ENCODE measurements at places on chromosomes 5 and 9.

- DNase-seq = no peak
Measured at GRCh38 chr5:54156577-54156976, 153.8 kb downstream of the ARL15 start.

- no peak for DNase-seq
Measured at GRCh38 chr5:72359886-72360285, 39.7 kb downstream of the PTCD2 start.

- no peak for DNase-seq
Measured at GRCh38 chr5:120162321-120162720, 301.8 kb upstream of the PRR16 start.

DNA sequence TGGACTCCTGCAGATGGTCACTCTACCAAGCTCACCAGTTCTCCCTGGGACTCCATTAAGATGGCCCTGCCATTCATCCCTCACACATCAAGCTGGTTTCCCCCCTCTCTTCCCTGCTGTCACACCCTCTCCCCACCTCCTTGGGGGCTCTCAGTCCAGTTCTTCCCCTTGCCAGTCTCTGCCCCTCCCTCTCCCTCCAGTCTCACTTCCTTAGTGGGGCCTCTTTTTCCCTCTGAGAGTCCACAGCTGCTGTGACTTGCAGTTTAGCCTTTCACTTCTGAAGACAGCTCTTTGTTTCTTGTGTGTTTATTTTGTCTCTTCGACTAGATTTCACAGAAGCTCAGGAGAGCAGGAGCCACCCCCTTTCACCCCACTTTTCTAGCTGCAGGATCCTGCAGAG, 10.5 kb downstream of the DOCK2 start:
- DNase-seq = peak; percentile 39

DNA sequence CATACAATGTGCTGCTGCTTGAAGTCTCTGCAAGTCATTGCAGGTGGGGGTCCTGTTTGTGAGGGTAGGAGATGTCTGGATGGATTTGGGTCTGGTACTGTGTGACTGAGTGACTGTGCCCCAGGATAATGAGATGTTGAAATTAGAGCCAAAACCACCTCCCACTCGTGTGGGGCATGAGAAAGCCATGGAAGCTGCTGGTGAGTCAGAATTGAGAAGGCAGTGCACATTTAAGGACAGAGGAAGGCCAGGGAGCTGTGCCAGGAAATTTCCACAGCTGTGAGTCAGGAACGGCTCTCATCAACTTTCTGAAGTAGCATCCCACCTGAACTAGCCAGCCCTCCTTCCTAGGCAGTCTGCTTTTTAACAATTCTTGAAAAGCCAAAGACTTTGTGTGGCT, 229.8 kb downstream of the DRD1 start:
- DNase-seq = no peak

DNA sequence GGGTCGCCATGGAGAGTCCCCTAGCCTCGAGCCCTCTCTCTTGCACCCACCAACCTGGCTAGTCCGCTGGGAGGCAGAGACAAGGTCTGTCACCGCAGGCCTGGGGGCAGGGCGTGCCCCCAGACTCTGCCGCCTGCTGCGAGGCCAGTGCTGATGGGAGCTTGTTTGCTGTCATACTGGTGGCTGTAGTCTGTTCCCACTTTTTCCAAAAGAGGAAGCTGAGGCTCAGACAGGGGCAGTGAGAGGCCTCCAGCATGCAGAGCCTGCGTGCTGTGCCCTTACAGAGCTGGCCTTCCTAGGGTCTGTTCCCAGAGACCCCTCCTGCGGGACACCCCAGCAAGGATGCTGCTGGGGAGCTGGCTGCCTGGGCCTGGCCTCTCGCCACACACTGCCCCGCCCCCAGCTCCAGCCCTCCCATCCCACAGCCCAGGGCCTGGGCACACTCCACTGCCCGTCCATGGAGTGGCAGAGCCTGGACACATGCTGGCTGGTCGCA, 21.0 kb upstream of the SUSD3 start:
- DNase-seq = no peak

- peak; percentile 24 for DNase-seq
Measured at GRCh38 chr5:161544350-161544765, 2.2 kb downstream of the GABRB2 start.

DNA sequence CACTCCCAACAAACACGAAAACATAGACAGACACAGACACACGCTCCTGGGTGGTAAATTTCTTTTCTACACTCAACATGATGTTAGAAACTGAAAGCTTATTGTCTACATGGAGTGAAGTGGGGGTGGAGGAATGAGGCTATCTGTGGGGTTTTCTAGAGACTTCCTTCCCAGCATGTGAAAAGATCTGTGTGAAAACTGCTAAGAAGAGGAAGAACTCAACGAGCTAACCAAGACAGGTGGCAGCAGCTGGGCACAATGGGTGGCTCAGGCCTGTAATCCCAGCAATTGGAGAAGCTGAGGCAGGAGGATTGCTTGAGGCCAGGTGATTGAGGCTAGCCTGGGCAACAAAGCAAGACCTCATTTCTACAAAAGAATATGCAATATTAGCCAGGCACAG, 7.6 kb downstream of the FYB1 start:
- no peak for DNase-seq

GRCh38 chr5:1478271-1479035, 33.2 kb upstream of the SLC6A3 start:
- no peak for DNase-seq

DNA sequence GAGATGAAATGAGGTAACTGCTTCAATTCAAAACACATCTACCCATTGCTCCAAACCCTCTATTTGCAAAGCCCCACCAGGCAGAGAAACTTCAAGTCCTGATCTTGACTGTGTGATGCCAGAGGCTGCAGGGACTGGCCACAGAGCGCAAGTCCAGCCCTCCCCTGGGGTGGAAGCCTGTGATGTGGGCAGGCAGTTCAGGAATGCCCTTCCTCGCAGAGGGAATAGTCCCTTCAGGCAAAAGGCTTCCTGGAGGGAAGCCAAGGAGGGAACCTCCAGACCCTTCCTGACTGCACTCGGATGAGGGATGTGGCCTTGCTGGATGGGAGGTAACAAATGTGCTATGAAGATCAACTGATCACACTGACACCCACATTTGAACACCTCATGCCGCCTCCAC, 131.2 kb downstream of the SLIT3 start:
- no peak for DNase-seq

- DNase-seq = no peak
Measured at GRCh38 chr5:107074996-107075395, 595.7 kb downstream of the EFNA5 start.

DNA sequence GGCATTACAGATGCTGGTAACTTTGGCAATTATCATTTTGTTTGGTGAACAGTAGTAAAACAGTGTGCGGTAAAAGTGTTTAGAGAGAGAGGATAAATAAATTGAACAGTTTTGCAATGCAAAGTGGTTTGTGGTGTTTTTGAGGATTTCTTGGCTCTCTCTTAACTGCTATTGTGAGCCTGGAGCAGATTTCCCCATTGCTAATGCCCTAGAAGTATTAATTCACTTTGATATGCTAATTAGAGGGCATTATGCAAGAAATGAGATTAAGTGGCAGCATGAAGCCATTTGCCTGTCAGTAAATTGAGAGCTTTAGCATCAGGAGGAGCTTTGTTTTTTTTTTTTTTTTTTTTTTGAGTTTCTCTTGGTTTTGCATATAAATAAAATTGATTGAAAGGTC, 8.2 kb downstream of the PBX3 start:
- DNase-seq = no peak

DNA sequence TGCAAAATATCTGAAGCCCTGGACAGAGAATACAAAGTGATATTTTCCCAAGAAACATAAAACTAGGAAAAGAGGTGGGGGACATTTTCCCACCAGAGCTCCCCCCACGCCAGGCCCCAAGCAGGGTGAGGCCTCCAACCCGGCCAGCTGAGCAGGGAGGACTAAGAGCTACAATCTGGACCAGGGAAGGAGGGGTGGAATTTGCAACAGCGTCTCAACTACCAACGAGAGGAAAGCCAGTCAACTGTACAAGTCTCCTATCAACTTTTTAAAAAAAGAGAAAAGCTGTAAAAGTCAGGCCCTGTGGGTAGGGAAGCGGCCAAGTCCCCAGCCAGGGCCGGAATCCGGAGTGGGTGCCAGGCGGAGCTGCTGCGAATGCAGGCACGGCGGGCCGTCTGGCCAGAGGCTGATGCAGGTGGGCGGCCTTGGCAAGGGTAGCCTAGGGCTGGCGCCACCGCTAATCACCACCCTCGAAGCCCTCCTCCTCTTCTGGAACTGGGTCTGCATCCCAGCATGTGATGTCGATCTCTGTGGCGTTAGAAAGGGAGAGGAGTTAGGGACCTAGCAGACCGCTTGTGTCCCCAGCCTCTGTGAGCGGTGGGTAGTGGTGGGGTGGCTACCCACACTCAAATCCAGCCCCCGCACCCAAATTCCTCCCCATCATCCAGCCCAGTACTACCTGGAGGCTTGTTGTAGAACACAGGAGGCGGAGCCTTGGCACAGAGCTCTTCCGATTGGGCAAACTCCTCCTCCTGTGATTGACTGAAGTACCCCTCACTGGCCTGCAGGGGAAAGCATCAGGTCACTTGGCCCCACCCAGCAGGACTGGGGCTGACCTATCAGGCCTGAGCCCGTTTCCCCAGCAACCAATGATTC, 10.6 kb downstream of the PRR7 start:
- DNase-seq = peak; percentile 92

DNA sequence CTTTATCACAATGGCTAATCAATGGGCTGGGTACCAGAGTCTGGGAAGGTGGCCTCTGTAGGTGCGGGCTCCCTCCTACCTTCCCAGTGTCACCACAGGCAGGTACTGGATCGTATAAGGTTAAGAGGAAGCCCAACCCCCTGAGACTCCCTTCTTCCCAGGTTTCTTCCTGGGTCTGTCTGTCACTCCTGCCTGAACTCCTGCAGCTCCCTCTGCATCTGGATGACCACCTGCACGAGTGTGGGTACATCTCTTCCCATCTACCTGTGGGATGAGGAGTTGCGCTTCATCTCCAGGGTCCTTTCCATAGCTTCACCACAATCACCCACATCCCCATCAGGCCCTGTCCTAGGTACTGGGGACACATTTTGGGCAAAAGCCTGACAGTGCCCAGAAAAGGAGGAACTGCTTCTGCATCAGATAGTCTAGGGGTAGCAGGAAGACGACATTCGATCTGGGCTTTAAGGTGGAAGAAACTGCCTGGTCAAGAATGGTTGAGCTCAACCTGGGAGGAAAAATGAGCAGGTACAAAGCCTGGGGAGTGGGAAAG, 112.2 kb upstream of the ALDH1B1 start:
- no peak for DNase-seq

GRCh38 chr5:160287378-160288051, 24.8 kb downstream of the CCNJL start:
- peak; percentile 77 for DNase-seq

- peak; percentile 23 for DNase-seq
Measured at GRCh38 chr5:10863763-10864383, 102.8 kb upstream of the DAP start.
